Germinal center (tissue), 1 donor: ENCODE measurements at places on chromosomes 4 and X.

- no peak for DNase-seq
These were observed 11.4 kb upstream of the CITED1 start for GRCh38 chrX:72317139-72317538.

- DNase-seq, result no peak
These were observed 12.2 kb downstream of the PLAC1 start for GRCh38 chrX:134645936-134646543.

GRCh38 chr4:185204238-185204910, 574 bp upstream of the CFAP97 start:
- DNase-seq, result peak; percentile 30

DNA sequence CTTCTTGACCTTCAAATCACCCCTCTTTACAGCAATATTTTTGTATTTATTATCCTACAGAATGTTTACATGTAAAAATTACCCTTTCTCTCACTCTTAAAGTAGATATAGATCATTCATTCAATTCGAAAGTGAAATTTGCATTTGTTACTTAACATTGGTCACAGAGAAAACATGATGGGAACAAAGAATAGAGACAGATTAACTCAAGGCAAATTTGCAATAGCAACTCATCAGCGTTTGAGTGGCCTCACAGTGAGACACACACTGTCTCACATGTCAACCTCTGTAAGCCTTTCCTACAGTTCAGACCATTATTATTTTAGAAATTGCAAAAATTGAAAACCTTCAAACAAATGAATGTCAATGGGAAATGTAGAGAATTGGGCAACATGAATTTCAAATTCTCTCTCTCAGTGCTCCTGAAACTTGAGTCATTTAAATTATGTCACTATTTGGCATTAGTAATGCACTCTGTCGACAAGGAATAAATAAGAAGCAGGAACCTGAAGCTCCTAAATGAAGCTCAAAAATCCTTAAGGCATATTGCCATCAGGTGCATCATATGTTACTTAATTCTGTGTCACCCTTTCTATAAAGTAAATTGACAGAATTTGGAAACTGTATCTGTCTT, 148.3 kb upstream of the ANXA10 start:
- DNase-seq, result no peak

DNA sequence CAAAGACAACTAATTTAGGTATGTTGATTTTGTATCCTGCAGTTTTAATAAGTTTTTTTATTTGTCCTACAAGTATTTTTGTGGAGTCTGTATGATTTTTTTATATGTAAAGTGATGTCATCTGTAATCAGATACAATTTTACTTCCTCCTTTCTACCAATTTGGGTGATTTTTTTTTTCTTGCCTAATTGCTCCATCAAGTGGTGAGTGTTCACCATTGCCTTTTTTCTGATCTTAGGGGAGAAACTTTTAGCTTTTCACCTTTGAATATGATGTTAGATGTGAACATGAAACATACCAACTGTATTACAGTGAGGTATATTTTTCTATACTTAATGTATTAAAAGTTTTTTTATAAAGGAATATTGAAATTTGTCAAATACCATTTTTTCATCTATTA, 362.3 kb downstream of the PABPC4L start:
- DNase-seq, result no peak

- no peak for DNase-seq
These were observed 252.8 kb upstream of the SLC7A11 start for GRCh38 chr4:138494931-138495330.
